LHCN-M2 (cell line): ENCODE measurements at places on chromosomes 2 and 18. TPM values are rescaled to one million over a fixed set of nuclear protein-coding genes. Genes with fewer than 3 reads are reported as not detected.

The DUSP19 gene
- 2.8 and 3.5 TPM in 2 replicates for total RNA-seq

DNA sequence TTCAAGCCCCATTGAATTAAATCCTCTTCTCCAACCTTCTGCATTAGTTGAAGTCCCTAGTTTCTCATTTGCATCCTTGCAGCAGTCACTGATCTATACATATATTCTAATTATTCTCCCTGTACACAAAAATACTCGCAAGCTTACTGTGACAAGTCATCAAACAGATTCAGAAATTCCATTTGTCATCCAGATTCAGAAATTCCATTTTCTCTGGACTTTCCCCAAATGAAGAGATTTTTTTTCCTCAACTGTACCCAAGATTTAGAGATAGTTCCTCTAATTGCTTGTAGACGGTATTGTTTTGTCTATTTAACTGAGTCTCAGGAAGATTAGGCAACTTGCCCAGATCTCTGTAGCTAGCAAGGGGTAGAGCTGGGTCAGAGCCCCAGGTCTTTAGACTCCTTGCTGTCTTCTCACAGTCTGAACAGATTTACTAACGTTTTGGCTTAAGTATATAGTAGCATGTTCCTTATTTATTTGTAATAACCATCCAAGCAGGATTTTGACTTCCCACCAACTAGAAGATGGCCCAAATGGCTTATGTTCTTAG is 34.2 kb downstream of the RAB12 start:
- no peak for DNase-seq

- DNase-seq = peak; percentile 36
Observed at GRCh38 chr2:202965810-202966460, 48.7 kb upstream of the NBEAL1 start.

- DNase-seq = no peak
Observed at GRCh38 chr2:235168174-235168979, 216.6 kb downstream of the SH3BP4 start.

- DNase-seq = no peak
Observed at GRCh38 chr2:65464604-65465003, 32.2 kb upstream of the SPRED2 start.

- no peak for DNase-seq
Observed at GRCh38 chr2:71829008-71829407, 318.7 kb downstream of the CYP26B1 start.

DNA sequence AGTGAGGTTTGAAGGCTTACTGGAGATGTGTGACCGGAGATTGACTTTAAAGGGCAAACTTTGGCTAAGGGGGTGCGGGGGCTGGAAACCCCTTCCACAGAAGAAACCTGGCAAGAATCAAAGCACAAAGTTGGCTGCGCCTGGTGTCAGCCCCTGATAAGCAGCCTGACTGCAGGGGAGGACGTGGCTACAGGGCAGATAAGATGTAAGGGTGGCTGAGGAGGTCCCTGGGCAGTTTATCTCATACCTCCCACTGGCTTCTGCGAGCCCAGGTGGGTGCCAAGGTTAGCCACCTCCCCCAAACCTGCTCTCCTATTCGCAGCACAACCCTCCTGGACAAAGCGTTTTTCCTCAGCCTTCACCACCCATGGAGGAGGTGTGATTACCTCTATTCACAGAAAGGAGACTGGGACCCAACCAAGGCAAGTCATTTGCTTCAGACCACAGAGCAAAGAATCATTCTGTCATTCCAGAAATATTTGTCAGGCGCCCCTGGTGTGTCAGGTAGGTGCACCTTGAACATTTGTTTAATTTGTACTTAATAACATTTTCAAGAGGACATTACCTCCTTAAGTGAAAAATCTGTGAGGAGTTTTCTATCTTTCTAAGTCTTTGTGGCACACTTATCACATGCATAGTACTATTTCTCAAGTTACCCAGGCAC is 73.1 kb upstream of the IL1R1 start:
- no peak for DNase-seq

GRCh38 chr2:9681427-9681817 is 50.6 kb upstream of the YWHAQ start:
- no peak for DNase-seq

- no peak for DNase-seq
Observed at GRCh38 chr2:230931556-230932231, 6.7 kb upstream of the GPR55 start.

GRCh38 chr2:218465987-218466633 is 47.2 kb downstream of the VIL1 start:
- DNase-seq = peak; percentile 25

DNA sequence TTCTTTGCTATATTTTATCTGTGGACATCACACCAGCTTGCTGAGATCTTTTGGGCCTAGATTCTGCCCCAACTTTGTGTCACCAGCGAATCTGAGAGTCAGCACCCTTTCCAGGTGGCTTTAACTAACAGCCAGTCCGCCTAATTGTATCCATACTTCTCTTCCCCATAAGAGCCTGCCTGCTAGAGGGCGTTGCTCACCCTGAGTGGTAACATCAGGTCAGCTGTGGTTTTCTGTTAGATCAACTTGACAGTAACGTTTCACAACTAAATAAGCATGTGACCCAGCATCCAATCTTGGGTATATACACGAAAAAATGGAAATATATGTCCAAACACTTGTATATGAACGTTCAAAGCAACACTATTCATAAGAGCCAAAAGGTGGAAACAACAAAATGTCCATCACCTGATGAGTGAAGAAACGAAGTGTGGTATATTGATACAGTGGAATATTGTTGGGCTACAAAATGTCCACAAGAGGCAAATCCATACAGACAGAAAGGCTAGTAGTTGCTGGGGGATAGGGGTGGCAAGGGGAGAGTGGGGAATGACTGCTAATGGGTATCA is 24.9 kb downstream of the EFHD1 start:
- peak; percentile 32 for DNase-seq

DNA sequence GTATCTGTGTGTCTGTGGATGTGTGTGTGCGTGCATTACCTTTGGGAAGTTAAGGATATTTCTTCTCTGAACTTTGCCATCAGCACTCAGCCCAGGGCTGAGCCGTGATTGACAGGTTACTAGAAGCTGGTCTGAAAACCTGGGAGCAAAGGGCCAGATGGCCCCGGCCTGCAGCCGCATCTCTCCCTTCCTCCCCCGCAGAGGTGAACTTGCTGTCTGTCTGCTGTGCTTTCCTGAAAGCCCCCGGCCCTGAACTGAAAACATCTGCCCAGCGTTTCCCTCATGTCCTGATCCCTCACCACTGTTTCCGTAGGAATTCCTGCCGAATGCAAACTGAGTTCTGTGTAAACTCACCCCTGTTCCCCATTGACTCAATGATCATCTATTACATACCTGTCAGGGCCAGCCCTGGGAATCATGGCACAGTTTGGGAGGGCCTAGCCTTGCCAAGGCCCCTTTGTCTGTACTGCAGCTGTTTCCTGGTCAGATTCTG is 45.8 kb downstream of the MYCN start:
- DNase-seq = no peak
